ENCODE measurements at places on chromosomes 12 and 14.

DNA sequence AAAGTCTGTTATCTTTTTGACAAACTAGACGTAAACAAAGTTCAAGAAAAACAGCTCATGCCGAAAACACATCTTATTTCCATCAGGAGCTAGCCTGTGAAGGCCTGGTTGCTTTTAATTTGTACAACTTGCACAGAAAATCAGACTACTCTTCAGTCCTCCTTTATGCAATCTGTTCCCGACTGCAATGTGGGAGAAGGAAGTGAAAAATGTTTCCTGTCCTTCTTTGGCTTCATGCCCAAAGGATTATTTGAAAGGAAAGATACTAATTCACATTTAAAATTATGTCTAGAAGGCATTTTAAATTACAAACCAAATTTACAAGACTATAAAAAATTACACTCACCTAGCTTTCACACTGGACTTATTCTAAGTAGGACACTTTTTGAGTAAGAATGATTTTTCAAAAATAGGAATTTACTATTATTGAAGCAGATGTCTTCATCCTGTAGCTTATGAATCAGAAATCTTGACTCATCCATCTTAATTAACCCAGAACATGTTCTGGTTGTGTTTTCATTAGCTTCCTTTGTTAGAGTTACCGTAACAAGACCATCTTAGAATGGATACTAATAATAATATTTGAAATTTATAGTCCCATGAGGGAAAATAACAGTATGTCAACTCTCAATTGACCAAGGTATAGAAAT is 272.6 kb downstream of the PRKD1 start:
- DNase-seq = no peak

- DNase-seq = peak; percentile 77
Measured at GRCh38 chr14:90697577-90698206, 118.5 kb downstream of the TTC7B start.

DNA sequence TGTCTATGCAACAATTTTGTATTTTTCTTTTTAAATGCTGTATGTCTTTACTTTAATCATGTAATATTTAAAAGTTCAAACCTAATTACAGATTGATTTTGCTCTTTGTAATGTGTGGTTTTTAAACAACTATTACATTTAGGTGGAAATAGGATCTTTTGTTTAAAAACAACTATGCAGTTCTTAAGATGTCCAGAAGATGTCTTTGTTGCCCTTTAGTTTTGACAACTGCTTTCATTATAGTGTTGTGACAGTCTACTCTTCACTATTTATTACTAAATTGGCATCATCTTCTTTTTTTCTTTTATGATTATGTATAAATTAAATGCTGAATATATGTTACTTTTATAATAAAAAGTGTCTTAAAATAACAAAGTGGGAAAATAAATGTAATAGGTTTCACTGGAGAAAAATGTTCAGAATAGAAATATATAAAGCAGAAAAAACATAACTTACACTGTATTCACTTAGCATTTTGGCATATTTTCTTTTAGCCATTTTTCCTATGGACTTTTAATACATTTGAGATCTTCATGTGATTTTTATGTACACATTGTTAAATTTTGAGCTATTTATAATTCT is 27.1 kb upstream of the PCNX4 start:
- DNase-seq = peak; percentile 59

- DNase-seq = peak; percentile 96
Measured at GRCh38 chr14:84036840-84037239, 1493.1 kb upstream of the FLRT2 start.

DNA sequence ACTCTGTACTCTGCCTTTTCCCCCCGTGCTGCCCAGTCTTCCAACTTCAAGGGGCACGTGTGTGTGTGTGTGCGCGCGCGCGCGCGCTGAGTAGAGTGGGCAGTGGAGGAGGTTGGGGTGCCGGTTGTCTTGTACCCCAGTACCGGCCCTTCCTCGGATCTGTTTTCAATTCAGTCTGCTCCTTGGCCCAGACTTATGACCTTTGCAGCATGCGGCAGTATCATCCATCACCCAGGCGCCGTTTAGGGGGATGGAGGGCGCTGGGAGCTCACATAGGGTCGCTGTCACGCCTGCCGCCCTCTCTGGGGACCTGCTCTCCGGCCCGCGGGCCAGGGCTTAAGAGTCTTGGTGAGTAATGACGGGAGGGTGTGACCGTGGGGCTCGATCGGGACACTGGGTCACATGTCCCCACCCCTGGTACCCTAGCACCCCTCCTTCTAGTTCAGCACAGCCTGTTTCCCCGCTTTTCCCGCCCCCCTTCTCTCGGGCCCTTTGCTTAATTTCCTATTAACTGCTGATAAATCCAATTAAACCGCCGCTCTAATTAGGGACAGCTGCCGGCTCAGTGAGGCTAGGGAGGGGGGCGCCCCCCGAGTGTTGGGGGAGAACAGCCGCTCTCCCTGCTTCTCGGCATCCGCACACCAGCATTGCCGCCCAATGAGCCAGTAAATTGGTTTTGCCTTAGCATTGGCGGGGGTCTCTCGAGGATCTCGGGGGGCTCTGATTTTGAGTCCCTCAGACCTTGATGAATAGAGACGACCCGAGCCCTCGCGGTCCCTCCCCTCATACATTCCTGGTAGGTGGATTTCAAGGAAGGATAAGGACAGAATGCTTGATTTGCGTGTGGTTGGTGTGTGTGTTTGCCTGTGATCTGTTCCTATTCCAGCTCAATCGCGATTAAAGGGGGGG is 9.3 kb downstream of the STAC3 start:
- DNase-seq = no peak

GRCh38 chr12:93684716-93685115 is 7.5 kb downstream of the CRADD start:
- no peak for DNase-seq

DNA sequence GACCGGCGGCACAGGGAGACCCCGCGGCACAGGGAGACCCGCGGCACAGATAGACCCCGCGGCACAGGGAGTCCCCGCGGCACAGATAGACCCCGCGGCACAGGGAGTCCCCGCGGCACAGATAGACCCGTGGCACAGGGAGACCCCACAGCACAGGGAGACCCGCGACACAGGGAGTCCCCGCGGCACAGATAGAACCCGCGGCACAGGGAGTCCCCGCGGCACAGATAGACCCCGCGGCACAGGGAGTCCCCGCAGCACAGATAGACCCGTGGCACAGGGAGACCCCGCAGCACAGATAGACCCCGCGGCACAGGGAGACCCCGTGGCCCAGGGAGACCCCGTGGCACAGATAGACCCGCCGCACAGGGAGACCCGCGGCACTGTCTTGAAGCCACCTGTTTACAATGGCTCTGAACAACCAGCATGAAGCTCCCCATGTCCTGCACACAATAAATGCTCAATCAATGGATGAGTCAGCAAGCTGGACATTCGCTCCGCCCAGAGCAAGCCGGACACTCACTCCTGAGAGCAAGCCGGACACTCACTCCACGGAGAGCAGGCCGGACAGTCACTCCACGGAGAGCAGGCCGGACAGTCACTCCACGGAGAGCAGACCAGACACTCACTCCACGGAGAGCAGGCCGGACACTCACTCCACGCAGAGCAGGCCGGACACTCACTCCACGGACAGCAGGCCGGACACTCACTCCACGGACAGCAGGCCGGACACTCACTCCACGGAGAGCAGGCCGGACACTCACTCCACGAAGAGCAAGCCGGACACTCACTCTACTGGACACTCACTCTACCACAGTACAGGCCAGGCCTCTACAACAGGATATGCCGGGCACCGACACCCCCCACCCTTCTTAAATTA is 121.9 kb downstream of the RFLNA start:
- DNase-seq = no peak

GRCh38 chr14:61812347-61813095 is 50.3 kb downstream of the SNAPC1 start:
- peak; percentile 42 for DNase-seq

DNA sequence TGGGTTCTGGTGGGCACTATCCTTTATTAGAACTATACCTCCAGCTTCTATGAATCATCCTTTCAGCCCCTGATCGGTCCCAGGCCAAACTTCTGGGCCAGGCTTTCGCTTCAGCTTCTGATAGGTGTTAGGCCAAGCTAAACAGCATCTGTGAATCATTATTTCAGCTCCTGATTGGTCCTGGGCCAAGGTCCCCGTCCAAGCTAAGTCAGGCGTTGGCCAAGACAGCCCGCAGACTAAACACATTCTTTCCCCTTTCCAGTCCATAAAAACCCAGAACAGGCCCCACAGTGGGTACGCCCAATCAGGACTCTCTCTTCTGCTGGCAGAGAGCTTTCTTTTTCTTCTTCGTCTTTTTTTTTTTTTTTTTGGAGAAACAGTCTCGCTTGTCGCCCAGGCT is 1808.9 kb upstream of the SEL1L start:
- no peak for DNase-seq

DNA sequence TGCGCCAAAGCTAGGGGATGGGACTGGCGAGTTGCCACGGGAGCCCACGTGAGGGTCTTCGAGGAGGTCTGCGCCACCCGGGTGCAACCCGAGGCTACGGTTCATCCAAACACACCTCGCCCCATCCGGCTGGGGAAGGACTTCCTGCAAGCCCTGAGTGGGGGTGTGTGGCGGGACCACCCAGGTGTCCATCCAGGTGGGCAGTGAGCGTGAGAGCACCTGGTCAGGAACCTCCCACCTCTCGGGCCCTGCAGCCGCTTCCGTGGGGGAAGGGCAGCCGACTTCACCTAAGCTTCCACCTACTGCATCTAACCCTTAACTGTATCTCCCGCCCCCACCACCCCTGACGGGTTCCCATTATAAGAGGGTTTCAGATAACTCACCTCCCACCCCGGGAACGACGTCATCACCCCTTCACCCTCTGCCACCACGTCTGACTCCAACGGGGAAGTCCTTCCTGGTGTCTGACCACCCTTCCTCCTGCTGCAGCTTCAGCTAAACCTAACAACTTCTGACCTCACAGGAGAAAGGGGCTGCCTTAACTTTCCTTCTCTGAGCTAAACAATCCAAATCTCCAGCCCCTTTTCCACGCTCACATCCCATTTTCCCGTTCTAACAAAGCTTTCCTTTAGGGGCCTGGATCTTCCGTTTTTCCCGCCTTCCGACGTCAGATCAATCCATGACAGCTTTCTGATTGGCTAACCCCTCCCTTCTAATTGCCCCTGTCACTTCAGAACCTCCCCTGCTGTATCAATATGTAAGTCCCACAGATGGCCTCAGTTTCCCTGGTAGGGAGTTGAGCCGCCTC is 27.4 kb upstream of the SMUG1 start:
- DNase-seq = no peak

DNA sequence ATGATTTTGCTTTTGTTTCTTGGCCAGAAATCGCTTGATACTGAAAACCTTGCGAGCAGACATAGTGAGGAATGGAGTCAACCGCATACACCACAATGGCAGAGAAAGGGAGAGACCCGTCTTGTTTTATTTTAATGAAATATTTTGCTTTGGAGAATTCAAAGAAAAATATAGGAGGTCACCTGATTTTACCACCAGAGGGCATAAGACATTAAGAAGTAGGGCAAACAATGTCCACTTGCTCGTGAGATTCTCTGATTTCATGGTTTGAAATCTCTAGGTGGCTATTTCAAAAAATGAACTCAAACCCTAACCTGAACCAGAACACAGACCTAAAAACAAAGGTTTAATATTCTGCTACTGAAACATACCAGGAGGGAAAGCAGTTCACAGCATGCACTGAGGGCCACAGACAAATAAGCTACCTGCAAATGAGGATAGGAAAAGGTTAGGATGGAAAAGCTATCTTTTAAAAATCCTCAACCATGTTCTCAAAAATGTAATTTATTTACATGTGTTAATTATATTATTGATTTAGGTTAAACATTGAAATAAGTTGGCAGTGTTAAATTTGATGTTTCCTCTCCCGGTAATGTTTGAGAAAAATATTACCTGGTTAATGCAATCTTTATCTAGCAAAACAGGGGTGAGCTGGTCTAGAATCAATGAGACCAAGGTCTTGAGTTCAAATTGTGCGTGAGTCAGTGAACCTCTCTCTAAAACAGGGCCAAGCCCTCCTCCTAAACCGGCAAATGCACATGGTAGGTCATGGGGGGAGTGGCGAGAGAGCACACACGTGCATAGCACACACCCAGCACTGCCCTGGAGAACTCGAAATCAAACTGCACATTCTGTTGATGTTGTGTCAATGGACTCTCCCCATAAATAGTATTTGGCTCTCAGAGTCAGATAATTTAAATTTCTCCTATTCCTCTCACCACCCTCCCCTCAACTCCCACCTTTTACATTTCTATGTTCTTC is 12.5 kb downstream of the IFNG-AS1 start:
- DNase-seq = peak; percentile 16

DNA sequence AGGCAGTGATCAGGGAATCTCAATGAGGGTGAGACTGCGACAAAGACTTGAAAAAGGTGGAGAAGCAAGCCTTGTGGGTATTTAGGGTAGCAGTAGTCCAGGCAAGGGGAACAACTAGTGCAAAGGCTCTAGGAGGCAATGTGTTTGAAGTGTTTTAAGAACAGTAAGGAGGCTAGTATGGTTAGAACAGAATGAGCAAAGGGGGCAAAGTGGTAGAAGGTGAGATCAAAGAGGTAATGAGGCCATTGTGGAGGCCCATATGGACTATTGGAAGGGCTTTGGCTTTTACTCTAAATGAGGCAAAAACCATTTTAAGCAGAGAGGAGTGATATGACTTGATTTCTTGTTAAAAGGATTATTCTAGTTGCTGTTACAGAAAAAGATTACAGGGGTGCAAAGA is 16.8 kb downstream of the HIF1A start:
- DNase-seq = no peak

DNA sequence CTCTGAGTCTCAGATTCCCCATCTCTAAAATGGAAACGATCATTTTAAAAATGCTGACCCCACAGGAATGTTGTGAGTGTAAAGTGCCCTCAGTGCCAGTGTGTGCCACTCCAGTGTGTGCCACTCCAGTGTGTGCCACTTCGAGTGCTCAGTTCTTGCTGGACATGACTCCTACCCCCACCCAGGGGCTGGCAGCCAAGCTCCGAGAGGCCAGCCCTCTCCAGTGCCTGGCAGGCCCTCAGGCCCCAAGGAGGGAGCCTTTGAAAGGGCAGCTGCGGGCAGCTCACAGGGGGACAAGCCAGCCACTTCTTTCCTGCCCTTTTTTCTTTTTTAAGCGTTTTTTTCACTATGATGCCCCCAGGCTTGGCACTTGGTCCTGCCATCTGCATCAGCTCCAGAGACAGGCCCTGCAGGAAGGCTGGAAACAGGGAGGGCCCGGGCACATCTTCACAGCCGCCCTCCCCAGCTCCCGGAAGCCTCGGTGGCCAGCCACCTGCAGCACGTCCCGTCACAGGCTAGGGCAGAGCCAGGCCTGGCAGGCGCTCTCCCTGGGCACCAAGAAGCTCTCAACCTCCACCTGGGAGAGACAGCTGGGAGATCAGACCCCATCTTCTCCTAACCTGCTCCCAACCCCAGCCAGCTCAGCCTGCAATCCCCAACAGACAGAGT is 29.8 kb downstream of the NCOR2 start:
- no peak for DNase-seq

DNA sequence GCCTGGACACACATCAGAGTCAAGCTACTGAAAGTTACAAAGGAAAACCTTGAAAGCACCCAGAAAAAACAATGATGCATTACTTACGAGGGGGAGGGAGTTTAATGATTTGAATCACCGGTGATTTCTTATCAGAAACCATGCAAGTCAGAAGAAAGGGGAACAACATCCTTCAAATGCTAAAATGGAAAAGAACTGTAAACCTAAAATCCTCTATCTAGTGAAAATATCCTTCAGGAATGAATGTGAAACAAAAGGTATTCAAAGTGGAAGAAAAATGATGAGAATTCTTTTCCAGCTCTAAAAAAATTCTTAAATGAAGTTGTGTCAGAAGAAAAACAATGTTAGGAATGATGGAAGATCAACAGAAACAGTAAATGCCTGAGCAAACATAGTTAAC is 16.8 kb downstream of the SCAF11 start:
- DNase-seq = peak; percentile 37

GRCh38 chr14:46399049-46399448 is 252.5 kb downstream of the RPL10L start:
- DNase-seq = no peak

GRCh38 chr12:92915365-92915764 is 13.7 kb downstream of the EEA1 start:
- DNase-seq = no peak

Data from common myeloid progenitor, CD34-positive (primary cell).